ENCODE measurements at places on chromosomes 6 and 20. TPM values are rescaled to one million over a fixed set of nuclear protein-coding genes. Genes with fewer than 3 reads are reported as not detected.

FOXA2 gene
- total RNA-seq = not detected

GRCh38 chr6:4449409-4449808, 314.0 kb upstream of the ECI2 start:
- no peak for DNase-seq

DNA sequence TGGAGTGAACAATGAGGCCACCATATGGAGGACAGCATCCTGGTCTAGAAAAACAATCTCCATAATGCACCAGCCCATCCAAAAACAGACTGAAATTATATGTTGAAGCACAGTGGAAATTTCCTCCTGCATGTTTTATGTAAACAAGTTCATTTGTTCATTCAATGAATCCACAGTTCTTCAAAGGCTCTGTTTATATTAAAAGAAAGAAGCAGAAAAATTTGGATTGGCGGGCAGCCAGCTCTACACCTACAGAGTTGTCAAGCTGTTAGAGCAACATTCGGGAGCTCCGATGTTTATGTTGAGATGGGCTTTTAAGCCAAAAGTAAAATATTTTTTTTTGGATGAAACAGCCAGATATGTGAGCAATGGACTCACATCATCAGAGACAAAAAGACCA, 395.3 kb upstream of the SULF2 start:
- DNase-seq = no peak

FOXO3 gene
- 5.9 TPM for total RNA-seq

GRCh38 chr6:91816335-91816734, 1229.5 kb upstream of the MAP3K7 start:
- no peak for DNase-seq

- no peak for DNase-seq
Measured at GRCh38 chr6:165725201-165725600, 62.2 kb upstream of the PDE10A start.

IP6K3 gene
- total RNA-seq = not detected

- no peak for DNase-seq
Measured at GRCh38 chr6:90303039-90303438, 6.4 kb upstream of the BACH2 start.

BRPF3 gene
- 20.7 TPM for total RNA-seq

DNA sequence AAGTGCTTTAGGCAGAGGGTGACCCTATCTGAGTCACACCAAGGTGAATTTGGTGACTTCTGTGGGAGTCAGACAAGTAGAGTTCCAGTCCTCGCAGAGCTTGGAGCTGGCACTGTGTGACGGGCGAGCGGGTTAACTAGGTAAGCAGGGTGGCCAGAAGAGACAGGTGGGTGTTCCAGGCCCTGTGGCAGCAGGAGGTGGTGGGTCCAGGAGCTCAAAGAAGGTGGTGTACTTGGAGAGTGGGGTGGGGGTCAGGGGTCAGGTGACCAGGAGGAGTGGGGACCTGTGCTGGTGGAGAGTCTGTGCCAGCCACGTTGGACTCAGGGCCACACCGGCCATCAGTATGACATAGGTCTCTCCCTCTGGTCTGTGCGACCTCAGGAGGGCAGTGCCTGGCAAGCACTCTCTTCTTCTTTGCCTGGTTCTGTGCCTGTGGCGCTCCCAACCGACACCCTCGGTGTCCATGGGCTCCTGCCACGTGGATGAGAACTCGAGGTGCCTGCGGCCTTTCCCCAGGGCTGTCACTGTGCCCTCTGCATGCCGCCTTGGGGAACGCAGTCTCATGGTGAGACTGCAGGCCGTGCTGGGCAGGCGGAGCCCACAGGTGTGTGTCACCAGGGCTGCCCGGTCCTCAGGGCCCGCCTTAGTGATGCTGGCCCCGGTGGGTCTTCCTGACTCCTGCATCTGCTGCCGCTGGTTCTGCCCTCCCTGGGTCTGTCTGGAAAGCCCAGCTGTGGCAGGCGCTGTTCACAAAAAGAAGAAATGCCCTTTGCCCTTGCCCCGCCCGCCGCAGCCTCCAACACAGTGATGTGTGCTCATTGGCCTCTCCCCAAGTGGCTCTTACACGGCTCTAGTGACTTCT, 1.6 kb downstream of the MRGBP start:
- no peak for DNase-seq

DNA sequence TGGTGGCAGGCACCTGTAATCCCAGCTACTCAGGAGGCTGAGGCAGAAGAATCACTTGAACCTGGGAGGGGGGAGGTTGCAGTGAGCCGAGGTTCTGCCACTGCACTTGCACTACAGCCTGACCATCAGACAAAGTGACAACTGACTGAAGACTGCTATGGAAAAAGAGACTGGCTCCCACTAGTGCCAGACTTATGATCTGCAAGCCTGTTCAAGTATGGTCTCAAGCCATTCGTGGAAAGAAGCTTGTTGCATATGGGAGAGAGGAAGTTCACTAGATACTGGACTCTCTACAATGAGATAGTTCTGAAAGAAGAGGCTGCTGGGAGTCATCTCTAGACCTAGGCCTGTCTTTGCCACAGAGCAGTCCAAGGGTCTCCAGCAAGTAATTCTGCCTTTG, 26.7 kb downstream of the MDN1 start:
- DNase-seq = peak; percentile 78

DEFB132 gene
- not detected for total RNA-seq

GHRH gene
- total RNA-seq = not detected

KCNB1 gene
- 0.07 TPM for total RNA-seq
